Mesenteric fat pad (tissue), 1 donor: ENCODE measurements at places on chromosomes 4 and X.

- DNase-seq, result no peak
Observed at GRCh38 chr4:47882228-47882627, 32.2 kb downstream of the NFXL1 start.

DNA sequence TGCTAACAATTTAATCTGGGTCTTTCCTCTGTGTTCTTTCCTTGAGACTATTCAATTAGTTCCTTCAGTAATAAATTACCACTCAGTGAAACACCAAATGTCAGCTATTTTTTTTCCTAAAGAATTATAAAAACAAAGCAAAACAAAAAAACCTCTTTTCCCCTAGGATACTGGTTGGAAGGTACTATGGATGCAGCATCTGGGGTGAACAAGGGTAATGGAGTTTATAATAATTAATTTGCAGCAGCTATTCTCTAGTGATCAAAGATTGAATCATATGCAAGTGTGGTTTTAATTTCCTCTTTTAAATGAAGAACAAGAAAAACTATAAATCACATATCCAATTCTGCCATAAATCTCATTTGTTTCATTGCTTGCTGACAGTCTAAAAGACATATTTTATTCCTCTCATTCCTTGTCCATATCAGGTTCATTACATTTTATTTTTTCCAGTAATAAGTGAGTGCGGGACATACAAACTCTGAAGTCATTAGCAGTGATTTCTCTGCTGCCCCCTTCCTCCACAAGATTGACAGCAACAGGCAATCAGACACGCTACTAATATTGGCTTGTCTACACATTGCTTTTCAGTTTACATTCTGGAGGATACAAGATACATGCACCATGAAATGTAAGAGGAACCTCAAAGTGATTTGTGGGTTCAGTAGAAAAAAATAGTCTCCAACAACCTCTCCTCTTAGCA, 1093.4 kb upstream of the SLIT2 start:
- no peak for DNase-seq

DNA sequence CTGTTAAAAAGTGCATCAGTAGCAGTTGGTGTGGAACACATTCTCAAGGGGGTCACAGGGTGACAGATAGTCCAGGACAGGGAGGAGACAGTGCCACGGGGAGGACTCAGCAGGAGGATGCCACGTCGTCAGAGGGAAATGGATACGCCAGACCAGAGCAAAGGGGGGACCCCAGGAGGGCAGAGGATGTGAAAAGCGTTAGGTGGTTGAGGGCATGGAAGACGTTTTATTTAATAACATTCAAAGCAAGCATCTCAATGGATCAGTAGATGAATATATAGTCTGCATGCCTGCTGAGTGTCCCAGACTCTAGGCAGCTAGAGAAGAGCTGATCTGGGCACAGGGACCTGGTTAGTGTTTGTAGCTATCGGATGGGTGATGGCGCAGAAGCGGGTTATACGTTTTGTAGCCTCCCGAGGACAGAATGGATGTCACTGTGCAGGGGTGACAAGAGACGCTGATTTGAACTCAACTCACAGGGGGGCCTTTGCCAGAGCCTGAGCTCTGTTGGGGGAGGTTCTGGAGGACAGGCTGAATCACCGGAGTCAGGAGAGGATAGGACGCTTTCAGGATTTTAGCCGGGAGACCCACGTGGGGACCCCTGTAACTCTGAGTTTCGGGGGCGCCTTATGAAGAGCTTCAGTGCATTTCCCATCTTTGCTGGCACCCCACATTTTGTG, 81.3 kb downstream of the STOX2 start:
- no peak for DNase-seq

GRCh38 chrX:115214605-115215004, 19.3 kb downstream of the LRCH2 start:
- DNase-seq, result no peak
